T follicular helper cell (primary cell): ENCODE measurements at places on chromosomes 1 and 21.

GRCh38 chr1:156677616-156678596 is 699 bp upstream of the NES start:
- no peak for DNase-seq

- DNase-seq: no peak
These were observed 3.1 kb downstream of the CCDC190 start for GRCh38 chr1:162857850-162858249.

DNA sequence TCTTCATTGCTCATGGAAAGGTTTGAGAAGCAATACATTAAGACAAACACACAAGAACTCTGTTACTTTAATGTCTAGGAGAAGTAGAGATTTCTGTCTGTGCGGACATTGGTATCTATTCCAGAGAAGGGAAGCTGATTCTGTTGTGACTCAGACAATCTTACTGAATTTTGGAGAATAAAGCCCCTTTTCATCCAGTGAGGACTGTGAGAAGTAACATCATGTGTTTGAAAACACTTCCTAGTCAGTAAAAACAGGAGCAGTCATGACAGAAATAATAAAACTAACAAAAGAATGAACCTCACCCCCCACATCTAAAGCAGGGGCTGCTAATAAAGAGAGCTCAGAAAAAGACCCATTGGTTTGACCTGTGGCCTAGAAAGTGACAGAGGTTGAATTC is 46.6 kb downstream of the NEK7 start:
- DNase-seq: no peak

GRCh38 chr1:30508611-30509010 is 214.8 kb downstream of the MATN1 start:
- no peak for DNase-seq

DNA sequence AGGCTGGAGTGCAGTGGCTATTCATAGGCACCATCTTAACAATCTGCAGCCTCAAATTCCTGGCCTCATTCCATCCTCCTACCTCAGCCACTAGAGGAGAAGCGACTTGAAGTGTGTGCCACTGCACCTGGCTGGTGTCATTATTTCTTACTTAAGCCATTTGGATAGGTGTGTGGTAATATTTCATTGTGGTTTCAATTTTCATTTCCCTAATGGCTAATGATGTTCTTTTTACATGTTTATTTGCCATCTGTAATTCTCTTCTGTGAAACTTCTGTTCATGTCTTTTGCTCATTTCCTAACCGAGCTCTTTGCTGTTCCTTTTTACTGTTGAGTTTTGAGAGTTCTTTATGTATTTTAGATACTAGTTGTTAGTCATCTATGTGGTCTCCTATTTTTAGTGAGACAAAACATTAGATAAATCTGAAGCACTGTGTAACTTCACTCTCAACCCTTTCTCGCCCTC is 66.8 kb downstream of the SLC27A3 start:
- DNase-seq: no peak

DNA sequence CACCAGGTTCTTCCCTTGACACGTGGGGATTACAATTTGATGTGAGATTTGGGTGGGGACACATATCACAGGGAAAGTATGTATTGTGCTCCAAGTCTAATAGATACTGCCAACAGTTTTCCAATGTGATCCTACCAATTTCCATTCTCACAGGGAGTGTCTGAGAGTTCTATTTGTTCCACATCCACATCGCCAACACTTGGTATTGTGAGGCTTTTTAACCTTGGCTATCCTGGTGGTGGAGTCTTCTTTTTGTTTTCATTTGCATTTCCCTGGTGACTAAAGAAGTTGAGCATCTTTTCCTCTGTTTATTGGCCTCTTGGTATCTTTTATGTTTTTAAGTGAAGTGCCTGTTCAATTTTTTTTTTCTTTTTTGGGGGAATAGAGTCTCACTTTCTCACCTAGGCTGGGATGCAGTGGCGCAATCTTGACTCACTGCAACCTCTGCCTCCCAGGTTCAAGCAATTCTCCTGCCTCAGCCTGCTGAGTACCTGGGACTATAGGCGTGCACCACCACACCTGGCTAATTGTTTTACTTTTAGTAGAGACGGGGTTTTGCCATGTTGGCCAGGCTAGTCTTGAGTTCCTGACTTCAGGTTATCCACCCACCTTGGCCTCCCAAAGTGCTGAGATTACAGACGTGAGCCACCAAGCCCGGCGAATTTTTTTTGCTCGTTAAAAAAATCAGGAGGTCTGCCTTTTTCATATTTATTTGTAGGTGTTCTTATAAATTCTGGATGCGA is 15.9 kb upstream of the PADI1 start:
- DNase-seq: no peak

DNA sequence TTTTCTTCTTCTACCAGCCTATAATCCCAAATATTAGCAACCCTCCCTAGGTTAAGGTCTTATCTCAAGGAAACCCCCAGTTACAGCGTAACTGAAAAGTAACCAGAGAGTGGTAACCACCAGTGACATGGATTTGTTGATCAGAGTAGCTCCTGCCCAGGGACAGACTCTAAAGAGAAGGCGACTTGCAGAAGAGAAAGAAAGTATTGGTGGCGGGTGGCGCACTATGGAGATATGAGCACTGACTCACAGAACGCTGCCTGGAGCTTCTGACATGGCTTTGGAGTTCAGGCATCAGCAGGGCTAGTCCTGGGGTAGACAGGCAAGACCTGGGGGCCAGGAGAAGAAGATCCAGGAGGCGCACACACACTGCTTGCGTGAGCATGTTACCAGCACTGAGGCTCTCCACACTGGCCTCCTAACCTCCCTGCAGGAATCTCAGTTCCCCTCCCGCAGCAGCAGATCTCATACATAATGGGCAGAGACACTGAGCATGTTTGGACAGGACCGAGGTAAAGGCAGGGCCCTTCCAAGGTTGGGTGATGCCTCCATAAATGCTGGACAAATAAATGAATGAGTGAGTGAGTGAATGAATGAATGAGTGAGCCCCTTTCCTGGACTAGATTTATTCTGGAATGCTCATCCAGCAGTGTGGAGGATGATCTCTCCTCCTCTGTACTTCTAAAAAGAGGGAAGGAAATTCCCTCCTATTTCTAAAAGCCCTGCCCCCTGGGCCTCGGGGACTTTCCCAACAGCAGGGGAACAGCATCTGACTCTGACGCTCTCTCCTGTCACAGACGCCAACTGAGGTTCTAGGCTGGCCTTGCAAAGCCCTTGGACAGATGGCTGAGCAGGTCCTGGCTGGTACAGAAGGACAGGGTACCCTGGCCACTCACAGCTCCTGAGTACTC is 175.5 kb downstream of the CLIC6 start:
- DNase-seq: no peak

- no peak for DNase-seq
These were observed 2.0 kb downstream of the CSRP1 start for GRCh38 chr1:201504799-201505502.

- DNase-seq: no peak
These were observed 48.4 kb downstream of the COLGALT2 start for GRCh38 chr1:183989078-183989577.

DNA sequence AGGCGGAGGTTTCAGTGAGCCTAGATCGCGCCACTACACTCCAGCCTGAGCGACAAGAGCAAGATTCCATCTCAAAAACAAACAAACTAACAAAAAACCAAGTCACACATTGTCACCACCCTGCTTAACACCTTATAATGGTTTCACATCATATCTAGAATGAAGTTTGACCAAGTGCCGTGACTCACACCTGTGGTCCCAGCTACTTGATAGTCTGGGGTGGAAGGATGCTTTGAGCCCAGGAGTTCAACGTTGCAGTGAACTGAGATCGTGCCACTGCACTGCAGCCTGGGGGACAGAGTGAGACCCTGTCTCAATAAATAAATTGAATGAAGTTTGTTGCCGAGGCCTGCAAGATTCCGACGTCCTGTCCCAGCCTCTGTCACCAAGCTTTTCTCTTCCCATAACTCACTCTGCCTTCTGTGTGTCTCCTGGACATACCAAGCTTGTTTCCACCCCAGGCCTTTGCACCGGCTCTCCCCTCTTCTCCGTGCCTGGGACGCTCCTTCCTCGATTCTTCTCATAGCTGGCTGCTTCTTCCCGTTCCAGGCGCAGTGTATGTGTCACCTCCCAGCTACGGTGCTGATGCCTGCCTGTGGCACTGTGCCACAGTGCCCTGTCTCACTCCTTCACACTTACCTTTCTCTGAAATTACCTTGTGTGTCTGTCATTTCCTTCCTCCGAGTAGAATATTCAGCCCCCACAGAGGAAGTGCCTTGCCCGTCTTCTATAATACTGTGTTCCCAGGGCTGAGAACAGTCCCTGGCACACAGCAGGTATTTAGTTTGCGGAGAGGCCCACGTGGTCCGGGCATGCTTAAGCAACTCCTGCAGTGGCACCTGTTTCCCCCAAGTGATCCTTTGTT is 3.8 kb upstream of the SELENON start:
- no peak for DNase-seq

DNA sequence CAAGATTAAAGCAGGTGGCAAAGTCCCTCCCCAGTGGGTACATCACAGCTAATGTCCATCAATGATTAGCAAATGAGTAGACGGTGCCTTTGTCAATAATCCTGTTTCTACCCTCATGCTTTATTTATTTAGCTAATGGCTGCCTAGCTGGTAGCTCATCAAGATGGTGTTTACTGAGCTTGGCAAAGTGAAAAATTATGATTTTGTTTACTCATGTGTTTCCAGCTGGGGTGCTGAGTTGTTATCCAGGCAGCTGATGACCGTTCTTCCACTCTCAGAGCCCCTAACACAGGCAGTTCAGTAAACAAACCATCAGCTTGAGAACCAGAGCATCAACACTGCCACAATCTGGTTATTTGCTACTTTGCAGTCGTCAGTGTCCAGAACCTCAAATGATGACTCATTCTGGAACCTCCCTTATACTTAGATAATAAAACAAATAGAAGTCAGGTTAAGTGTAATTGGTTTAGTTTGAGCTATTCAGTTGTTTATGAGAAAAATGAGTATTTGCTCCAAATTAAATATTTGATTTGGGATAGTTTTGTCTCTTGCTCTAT is 163.9 kb downstream of the ST6GALNAC5 start:
- DNase-seq: no peak

GRCh38 chr1:78045926-78046778 is at the start of gene GIPC2:
Gene GIPC2 (plus strand): TSS chr1:78045966. CDS start chr1:78046095, 129 bp downstream.
- DNase-seq: no peak
